ENCODE measurements at places on chromosomes 1 and 21.

DNA sequence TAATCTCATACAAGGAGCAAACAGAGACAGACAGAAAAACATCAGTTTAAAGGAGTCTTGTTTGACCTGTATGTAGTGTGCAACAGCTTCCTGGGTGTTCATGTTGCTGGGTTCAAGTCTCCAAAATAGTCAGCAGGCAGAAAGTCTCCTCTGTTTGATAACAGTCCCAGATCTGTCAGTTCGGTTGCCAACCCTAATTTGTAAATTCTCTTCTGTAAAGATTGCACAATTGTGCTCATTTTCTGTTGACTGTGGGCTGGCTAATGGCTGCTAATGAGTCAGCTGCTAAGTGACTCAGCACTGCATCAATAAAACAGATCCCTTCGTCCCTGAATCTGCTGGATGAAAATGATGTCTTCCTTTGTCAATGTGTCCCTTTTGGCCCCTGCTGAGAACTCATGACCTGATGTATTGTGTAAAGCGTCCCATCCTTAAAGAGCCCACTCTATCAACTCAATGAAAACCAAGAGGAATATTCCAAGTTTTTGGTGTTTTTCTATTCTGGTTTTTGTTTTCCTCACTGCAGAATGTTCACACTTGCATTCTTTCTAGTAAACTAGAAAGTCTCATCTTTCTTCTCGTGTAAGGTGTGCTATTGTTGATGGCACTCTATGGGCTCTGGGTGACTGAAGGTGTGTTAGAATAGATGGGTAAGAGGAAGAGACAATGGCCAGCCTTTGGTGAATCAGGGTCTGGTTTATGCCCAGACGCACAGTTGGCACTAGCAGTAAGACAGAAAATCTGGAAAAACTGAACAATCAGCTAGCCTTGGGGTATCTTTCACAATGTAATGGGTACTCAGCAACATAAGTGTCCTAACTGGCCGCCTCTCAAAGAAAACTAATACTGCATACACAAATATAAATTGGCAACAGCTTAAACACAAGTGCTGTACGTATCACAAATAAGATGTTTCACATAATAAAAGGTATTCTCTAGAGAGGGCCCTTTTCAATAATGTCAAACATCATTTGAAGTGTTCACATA, 75.1 kb upstream of the SIPA1L2 start:
- no peak for DNase-seq

DNA sequence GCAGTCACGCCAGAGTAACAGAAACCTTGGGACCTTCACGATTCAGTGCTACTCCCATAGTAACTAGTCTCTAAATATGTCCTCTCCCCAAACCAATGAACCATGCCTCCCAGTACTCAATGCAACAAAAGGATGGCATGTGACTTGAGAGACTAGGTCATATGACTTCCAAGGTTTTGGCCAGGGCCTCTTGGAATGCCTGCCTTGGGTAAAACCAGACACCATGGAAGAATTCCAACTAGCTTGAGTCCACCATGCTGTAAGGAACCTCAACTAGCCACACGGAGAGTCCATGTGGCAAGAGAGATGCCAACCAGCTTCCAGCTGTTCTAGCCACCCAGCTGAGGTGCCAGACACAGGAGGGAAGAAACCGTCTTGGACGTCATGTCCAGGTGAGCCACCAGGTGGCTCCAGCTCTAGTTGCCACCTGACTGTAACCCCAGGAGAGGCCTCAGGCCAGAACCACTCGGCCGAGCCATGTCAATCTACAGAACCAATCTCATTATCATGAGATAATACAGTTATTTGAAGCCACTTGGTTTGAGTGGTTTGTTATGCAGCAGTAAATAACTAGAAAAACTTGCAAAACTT, 115.0 kb downstream of the SYF2 start:
- peak; percentile 28 for DNase-seq

DNA sequence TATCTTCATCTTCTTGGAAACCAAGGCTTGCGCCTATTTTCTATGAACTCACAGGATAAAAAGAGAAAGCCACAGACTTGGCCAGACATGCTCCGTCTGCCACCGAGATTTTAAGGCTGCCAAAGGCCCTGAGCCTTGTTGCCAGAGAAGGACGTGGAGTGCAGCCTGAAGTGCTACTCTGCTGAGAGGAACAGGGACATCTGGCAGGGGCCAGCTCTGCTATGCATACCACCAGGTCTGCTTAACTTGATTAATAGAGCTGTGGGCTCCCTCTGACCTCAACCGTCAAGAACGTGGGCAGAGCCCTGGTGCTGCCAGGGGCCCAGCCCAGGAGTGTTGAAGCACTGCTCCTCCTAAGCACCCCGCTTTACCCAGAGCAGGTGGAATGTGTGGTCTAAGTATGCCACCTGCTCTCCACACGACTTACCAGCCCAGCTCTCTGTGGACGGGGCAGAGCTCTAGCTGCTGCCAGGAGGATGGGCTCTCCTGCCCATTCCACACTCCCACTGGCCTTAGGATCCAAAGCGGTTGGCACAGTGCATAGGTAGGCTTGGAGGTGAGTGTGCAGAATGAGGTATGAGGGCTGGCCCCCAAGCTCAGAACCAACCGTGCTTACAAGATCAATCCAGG, 10.6 kb downstream of the HCRTR1 start:
- DNase-seq, result no peak

DNA sequence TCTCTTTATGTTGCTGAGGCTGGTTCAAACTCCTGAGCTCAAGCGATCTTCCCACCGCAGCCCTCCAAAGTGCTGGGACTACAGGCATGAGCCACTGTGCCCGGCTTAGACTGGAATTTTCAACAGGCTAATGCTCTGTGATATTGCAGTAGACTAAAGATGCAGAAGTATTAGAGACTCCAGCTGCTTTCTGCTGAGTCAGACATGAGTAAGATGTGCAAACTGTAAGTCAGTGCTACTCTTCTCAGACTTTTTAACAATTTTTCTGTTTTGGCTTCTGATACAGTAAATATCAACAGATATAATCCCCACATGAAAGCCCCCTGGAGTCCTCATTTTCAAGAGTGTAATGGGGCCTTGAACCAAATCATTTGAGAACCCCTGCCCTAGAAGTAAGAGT, 29.3 kb upstream of the NLRP3 start:
- DNase-seq, result no peak

GRCh38 chr1:28329395-28330153, 734 bp downstream of the MED18 start:
- DNase-seq, result no peak

GRCh38 chr1:85975912-85976371, 180.6 kb downstream of the COL24A1 start:
- DNase-seq, result no peak

DNA sequence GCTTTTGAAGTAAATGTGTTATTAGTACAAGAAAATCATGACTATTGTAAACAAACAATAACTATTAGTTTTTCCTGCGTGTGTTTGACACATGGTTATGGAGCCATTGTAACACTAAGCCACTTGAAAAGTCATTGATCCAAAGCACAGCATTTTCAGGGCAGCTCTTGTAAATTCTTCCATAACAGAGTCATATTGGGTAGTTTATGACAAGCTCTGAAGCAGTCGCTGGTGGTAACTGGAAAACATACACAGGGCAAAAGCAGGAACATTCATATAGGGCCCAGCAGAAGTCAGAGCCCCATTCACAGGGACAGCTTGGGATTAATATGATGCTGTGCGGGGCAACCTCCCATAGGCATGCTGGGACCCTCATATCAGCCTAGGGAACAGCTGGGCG, 483.2 kb upstream of the PTBP2 start:
- no peak for DNase-seq

DNA sequence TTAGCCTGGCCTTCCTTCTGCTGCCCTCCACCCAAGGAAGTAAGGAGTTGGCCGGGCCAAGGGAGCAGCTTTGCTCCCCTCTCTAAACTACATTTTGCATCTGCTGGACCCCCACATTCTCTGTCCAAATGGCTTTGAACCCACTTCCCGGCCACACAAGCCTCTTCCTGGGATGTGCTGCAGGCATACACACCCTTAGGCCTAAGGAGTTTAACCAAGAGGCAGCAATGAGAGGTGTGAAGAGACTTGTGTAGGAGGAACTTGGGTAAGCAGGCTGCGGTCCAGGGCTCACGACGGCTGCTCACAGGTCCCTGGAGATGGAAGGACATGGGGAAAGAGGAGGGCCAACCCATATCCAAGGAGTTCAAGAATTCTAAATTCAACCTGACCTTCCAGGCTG, 196.7 kb upstream of the SGIP1 start:
- DNase-seq, result no peak

GRCh38 chr1:108830119-108831008, 26.5 kb downstream of the AKNAD1 start:
- DNase-seq, result no peak

DNA sequence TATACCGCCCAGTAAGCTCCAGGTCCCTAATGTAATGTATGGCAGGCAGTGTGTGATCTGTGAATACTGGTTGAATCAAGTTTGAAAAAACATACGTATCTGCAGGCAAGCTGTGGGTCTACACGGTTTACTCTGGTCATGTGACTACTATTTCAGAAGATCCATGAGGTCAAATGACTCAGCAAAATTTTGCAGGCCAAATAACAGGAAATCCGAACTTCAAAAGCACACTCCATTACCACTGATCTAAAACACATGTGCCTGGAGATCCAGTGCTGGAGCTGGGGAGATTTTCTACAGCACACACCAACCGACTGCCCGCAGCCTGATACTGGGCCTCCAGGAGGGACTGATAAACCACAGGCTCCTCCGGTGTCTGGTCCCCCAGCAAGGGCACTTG, 64.5 kb upstream of the SLC44A3 start:
- peak; percentile 69 for DNase-seq

DNA sequence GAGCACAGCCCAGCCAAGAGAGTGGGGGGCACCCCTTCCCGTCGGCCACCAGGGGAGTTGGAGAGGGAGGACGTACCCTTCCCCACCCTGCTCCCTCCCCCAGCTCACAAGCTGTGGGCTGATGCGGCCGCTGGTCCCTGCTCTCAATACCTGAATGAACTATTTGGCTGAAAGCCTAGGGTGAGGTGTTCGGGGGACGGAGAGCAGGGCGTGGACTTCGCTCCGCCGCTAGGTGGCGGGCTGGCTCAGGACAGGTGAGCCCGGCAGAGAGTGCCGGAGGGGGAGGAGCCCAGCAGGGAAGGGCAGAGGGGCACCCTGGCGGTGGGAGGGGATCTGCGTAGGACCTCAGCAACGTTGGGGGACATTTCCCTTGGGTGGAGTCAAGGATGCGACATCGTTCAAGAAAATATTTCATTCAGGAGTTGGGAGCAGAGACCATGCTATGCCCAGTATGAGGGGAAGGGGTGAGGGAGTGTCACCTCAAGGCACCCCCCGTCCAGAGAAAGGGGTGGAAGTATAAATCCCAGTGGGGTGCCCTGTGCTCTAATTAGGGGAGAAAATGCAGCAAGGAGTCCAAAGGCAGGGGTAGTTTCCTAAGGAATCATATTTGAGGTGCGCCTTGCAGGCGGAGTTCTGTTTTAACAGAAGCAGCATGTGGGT, 12.0 kb upstream of the RHBG start:
- peak; percentile 60 for DNase-seq

DNA sequence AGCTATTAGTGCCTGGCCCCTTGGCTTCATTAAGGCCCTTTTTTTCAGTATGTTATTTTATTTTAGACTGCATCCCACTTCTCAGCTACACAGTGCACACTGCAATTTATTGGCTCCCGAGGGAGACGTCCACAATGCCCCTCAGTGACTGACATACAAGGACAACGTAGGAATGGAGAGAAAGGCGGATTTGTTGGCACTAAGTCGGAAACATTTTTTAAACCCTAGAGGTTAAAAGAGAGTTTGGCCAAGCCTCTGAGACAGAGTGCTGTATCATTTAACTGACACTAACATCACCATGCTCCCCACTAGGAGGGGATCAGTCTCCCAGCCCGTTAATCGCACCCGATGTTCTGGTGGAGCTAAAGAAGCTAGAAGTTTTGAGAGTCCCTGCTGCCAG, 45.7 kb upstream of the FOXD3 start:
- DNase-seq, result no peak

GRCh38 chr1:152786077-152786476, at the start of gene LCE1E:
Gene LCE1E, plus strand, starts transcription at chr1:152786257. Its CDS starts 1,043 bp downstream, at chr1:152787300.
- DNase-seq, result no peak

DNA sequence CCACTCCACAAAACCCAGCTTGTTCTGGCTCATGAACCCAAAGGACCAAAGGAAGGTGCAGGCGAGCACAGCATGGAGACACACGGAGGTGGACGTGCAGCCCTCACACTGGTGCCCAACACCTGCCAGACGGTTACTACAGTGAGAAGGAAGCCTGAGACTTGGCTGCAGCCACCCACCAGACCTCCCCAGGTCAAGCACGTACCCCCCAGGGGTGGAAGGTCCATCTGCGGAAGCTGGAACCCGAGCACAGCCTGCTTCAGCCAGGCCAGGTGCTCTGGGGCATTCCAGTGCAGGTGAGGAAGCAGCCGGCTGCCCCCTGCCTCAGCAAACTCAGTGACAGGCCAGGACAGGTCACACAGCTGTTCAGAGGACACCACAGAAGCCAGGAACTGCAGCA, 16.0 kb upstream of the LSS start:
- no peak for DNase-seq

DNA sequence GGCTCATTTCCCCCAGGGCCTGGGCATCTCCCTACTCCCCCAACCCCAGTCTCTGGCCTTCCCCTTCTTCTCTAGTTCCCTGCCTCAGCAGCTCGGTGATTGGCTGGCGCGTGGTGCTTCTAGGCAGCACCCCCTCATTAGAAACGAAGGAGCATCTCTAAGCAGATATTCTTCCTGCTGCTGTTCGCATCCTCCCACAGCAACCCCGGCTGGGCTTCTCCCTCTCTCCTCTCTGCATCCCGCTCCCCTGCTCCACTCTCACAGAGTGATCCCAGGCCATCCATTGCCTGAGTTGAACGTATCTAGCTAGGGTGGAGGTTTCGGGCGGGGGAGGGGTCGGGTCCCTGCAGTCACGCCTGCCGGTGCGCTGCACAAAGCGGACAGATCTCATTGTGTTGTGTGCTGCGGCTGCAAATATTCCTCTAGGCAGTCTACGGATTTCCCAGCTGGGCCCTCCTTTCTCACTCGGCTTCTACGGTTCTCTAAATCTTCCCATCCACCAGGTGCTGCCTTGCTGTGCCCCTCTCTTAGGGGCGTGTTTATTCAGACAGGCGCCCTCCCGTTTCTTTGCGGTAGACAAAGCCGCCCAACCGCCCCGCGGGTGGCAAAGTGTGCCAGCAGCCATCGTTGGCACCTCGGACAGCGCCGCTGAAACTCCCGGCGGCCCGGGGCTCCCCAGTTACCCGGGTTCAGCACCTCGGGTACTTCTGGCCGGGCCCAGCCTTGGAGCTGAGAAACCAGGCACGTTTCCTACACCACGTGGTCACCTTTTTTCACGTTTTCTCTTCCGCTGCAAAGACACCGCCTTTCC, 2.2 kb downstream of the CACNA1E start:
- DNase-seq, result peak; percentile 6
